ENCODE measurements at places on chromosomes 13 and 19. TPM values are rescaled to one million over a fixed set of nuclear protein-coding genes. Genes with fewer than 3 reads are reported as not detected.

The TNFAIP8L1 gene
- 4.8 TPM for total RNA-seq

GRCh38 chr13:104592127-104592526, 1525.9 kb upstream of the SLC10A2 start:
- H3K27ac ChIP-seq = no peak overlapping the region
- no peak overlapping the region for H3K4me3 ChIP-seq
- H3K4me1 ChIP-seq = no peaks in the 10 kb centered on the region
- no peaks in the 10 kb centered on the region for H3K36me3 ChIP-seq
- no peak for DNase-seq

The KIR3DL1 gene
- total RNA-seq = not detected

GRCh38 chr13:41767801-41768200, 193.1 kb downstream of the VWA8 start:
- no peak for DNase-seq
- H3K36me3 ChIP-seq = no peaks in the 10 kb centered on the region
- no peaks in the 10 kb centered on the region for H3K27me3 ChIP-seq
- H3K27ac ChIP-seq = no peak overlapping the region
- no peaks in the 10 kb centered on the region for H3K4me1 ChIP-seq

- DNase-seq = no peak
- no peak overlapping the region for H3K27ac ChIP-seq
- no peaks in the 10 kb centered on the region for H3K4me1 ChIP-seq
- no peaks in the 10 kb centered on the region for H3K27me3 ChIP-seq
Observed at GRCh38 chr13:113850722-113851479, 13.0 kb downstream of the GAS6 start.

DNA sequence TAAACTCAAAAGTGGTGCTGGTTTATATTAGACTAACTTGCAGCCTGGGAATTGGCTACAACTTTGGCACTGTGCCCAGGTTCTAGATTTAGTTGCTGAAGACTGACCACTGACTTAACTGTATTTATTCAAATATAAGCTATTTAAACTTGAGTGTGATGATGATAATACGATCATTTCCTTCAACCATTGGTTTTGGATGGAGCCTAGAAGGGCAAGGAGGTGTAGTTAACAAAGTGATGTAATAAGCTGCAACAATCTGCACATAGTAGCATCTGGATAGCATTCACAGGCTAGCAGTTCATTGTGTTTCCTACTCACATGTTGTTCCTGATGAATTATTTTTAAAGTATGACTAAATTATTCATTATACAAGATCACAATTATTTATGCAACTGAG, 55.2 kb upstream of the DACH1 start:
- DNase-seq = no peak
- H3K4me1 ChIP-seq = no peaks in the 10 kb centered on the region
- H3K36me3 ChIP-seq = no peaks in the 10 kb centered on the region
- no peak overlapping the region for H3K4me3 ChIP-seq

DNA sequence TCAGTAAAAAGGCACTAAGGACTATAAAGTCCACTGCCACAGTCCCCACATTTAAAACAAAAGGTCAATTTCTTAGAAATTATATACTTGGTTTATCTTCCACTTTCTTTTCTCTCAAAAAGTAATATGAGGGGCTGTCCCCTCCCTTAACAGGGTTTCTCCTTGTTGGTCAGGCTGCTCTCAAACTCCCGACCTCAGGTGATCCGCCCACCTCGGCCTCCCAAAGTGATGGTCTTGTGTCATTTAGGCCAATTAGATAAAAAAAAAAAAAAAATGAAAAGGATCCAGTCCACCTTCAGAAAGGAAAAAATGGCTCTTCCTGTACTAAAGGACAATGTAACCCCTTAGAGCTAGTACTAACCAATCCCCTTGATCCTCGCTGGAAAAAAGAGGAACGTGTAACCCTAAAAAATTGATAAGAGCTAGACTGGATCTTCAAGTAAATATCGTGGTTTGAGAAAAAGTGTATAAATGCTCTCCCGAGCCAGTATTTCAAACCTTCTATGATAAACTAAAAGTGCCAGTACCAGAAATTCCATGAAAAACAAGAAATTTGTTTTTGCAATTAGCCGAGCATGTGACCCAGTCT, 9.0 kb upstream of the CD70 start:
- H3K4me3 ChIP-seq = no peak overlapping the region
- no peaks in the 10 kb centered on the region for H3K4me1 ChIP-seq
- H3K36me3 ChIP-seq = no peaks in the 10 kb centered on the region
- no peaks in the 10 kb centered on the region for H3K27me3 ChIP-seq
- H3K27ac ChIP-seq = no peak overlapping the region

DNA sequence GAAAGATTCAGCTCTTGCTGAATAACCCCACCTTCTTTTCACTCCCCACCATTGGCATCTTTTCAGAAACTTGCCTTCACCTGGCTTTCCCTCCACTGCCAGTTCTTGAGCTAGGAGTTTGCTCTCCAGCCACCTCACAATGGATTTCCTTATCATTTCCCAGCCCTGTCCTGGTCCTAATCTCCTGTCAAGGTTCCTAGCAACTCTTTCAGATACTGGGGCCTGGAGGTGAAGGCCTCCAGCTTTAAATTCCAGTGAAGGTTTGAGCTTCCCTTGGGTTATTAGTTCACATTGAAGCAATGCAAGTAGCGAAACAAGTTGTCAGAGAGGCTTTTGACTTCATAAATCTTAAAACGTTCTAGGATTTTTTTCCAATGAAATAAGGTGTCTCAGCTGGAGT, 320.8 kb upstream of the MAB21L1 start:
- DNase-seq = no peak
- no peak overlapping the region for H3K27ac ChIP-seq
- no peak overlapping the region for H3K4me3 ChIP-seq
- no peaks in the 10 kb centered on the region for H3K4me1 ChIP-seq

GRCh38 chr13:28707629-28708427, 10.9 kb downstream of the SLC46A3 start:
- H3K4me1 ChIP-seq = no peaks in the 10 kb centered on the region
- DNase-seq = no peak
- no peak overlapping the region for H3K4me3 ChIP-seq
- H3K36me3 ChIP-seq = no peaks in the 10 kb centered on the region

The ZC3H4 gene
- 42.7 TPM for total RNA-seq

- no peak overlapping the region for H3K27ac ChIP-seq
- H3K4me1 ChIP-seq = no peaks in the 10 kb centered on the region
- no peaks in the 10 kb centered on the region for H3K36me3 ChIP-seq
- no peaks in the 10 kb centered on the region for H3K27me3 ChIP-seq
- no peak for DNase-seq
Observed at GRCh38 chr13:111385183-111385857, 64.9 kb downstream of the TEX29 start.

GRCh38 chr13:31437975-31438374, 238.2 kb downstream of the B3GLCT start:
- no peak overlapping the region for H3K27ac ChIP-seq
- no peaks in the 10 kb centered on the region for H3K27me3 ChIP-seq
- no peak for DNase-seq
- H3K4me3 ChIP-seq = no peak overlapping the region
- no peaks in the 10 kb centered on the region for H3K36me3 ChIP-seq

GRCh38 chr19:1295169-1296012, 9.7 kb downstream of the EFNA2 start:
- no peak overlapping the region for H3K27ac ChIP-seq
- no peak for DNase-seq
- H3K27me3 ChIP-seq = no peaks in the 10 kb centered on the region
- peaks cover 9% of the 10 kb centered on the region for H3K4me1 ChIP-seq
- no peaks in the 10 kb centered on the region for H3K36me3 ChIP-seq

GRCh38 chr19:12912571-12912970, 6.5 kb downstream of the SYCE2 start:
- no peaks in the 10 kb centered on the region for H3K27me3 ChIP-seq
- DNase-seq = no peak
- no peak overlapping the region for H3K27ac ChIP-seq
- no peaks in the 10 kb centered on the region for H3K4me1 ChIP-seq

- H3K4me3 ChIP-seq = peak overlapping the region; percentile 52
- no peak for DNase-seq
- H3K27ac ChIP-seq = no peak overlapping the region
- no peaks in the 10 kb centered on the region for H3K36me3 ChIP-seq
Observed at GRCh38 chr19:409516-410242, 732 bp upstream of the C2CD4C start.

- no peak overlapping the region for H3K4me3 ChIP-seq
- H3K4me1 ChIP-seq = no peaks in the 10 kb centered on the region
- no peaks in the 10 kb centered on the region for H3K27me3 ChIP-seq
- DNase-seq = no peak
- no peaks in the 10 kb centered on the region for H3K36me3 ChIP-seq
- no peak overlapping the region for H3K27ac ChIP-seq
Observed at GRCh38 chr13:90968166-90968904, 379.2 kb upstream of the MIR17HG start.

DNA sequence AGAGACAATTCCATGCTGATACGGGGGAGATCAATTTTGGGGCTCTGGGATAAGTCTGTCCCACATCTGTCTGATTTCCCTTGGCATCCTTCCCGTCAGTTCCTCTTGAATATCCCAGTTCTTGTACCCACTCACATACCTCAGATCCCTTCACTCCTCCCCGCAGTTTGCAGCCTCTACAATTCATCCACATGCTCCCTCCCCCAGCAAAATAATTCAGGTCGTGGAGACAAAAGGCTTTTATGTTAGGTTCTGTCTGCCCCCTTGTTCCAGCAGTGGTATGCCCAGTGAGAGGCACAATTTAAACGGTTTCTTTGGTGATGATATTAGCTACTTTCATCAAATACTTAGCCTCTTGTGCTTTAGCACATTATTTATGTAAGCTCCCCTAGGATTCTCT, 9.6 kb downstream of the RPS16 start:
- peaks cover 24% of the 10 kb centered on the region for H3K36me3 ChIP-seq
- peaks cover 51% of the 10 kb centered on the region for H3K4me1 ChIP-seq
- no peak overlapping the region for H3K4me3 ChIP-seq
- no peaks in the 10 kb centered on the region for H3K27me3 ChIP-seq
- H3K27ac ChIP-seq = peak overlapping the region; percentile 48
- peak; percentile 83 for DNase-seq

DNA sequence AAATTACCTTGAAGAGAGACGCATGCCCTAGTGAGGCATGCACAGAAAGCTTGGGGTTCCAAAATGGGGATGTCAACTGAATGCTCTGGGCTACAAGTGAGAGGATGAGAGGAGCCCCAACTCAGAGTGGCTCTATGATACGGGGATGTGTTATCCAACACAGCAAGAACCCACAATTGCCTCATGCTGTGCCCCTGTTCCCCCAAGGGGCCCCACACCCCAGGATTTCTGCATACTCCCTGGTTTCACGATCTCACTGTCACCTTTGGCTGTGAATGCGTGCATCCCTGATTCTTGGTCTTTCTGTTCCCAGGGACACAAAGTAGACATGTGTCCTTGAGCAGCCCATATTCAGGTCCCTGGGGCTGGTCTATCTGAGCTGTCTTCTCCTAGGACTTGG, 29.3 kb downstream of the WDR88 start:
- H3K27me3 ChIP-seq = no peaks in the 10 kb centered on the region
- DNase-seq = no peak
- H3K27ac ChIP-seq = no peak overlapping the region
- H3K4me1 ChIP-seq = no peaks in the 10 kb centered on the region

GRCh38 chr13:44573790-44574465, 2.2 kb downstream of the TSC22D1 start:
- DNase-seq = no peak
- H3K4me3 ChIP-seq = no peak overlapping the region

The RHPN2 gene
- 227 TPM for total RNA-seq

GRCh38 chr13:112244495-112245177, 131.5 kb upstream of the SPACA7 start:
- H3K4me3 ChIP-seq = no peak overlapping the region
- H3K27ac ChIP-seq = no peak overlapping the region
- H3K27me3 ChIP-seq = no peaks in the 10 kb centered on the region
- no peak for DNase-seq
- H3K36me3 ChIP-seq = no peaks in the 10 kb centered on the region
- no peaks in the 10 kb centered on the region for H3K4me1 ChIP-seq

- H3K4me1 ChIP-seq = no peaks in the 10 kb centered on the region
- no peak for DNase-seq
- no peaks in the 10 kb centered on the region for H3K27me3 ChIP-seq
- no peak within 1 kb of the TSS for H3K27ac ChIP-seq
- H3K36me3 ChIP-seq = no peaks in the 10 kb centered on the region
- peak within 1 kb of the TSS; percentile 32 for H3K4me3 ChIP-seq
Observed at GRCh38 chr19:18790566-18791314, at the start of gene COMP. Gene COMP, minus strand, starts transcription at chr19:18791305. Its CDS starts 36 bp downstream, at chr19:18791269.

DNA sequence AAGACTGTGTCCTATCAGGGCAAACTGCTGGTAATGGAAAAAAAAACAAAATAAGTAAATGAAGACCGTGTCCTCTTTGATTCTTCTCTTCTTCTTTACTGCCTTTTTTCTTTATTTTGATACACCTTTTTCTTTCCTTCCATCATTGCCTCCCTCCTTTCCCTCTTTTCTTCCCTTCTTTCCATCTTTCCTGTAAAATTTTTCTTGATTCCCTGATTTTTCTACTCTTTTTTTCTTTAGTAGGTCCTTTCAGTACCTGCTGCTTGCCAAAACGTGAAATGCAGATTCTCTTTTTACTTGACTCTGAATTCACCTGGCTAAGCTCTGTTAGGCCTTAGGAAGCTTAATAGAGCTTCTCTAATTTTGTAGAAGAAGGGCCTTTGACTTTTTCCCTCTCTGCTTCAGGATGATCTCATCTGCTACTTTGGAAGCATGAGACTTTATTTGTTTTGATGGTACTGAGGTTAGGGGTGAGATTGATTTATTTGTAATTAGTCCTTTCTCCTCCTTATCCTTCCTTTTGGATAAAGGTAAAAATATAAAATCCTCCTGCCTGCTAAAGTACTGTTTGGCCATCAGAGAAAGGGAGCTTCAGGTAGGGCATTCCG, 19.2 kb downstream of the LSM14A start:
- peaks cover 10% of the 10 kb centered on the region for H3K36me3 ChIP-seq
- H3K4me3 ChIP-seq = no peak overlapping the region
- peaks cover 14% of the 10 kb centered on the region for H3K4me1 ChIP-seq
- no peak for DNase-seq

- peaks cover 39% of the 10 kb centered on the region for H3K36me3 ChIP-seq
- no peak overlapping the region for H3K4me3 ChIP-seq
- H3K27me3 ChIP-seq = no peaks in the 10 kb centered on the region
- H3K4me1 ChIP-seq = peaks cover 34% of the 10 kb centered on the region
Observed at GRCh38 chr19:40232479-40232878, 6.0 kb upstream of the CCNP start.

DNA sequence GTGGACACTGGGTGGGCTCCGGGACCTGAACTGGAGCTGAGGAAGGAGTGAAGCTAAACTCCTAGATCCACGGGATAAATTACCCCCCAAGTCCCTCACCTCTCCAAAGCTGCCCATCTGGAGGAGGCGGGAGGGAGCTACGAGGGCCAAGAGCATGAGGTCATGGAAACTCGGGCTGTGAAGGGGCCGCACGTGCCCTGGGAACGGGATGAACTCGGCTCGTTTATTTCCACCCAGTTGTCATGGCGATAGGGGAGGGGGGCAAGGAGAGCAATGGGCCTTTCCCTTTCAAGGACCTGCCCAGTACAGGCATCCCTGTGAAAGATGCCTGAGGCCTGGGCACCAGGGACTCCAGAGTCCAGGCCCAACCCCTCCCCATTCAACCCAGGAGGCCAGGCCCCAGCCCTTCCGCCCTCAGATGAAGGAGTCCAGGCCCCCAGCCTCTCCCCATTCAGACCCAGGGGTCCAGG, 3.8 kb downstream of the PPP1R12C start:
- H3K4me3 ChIP-seq = no peak overlapping the region
- no peak for DNase-seq
- peaks cover 34% of the 10 kb centered on the region for H3K4me1 ChIP-seq
- no peaks in the 10 kb centered on the region for H3K36me3 ChIP-seq

The DPP9 gene
- total RNA-seq = 108 TPM

The ACER1 gene
- not detected for total RNA-seq

- no peaks in the 10 kb centered on the region for H3K36me3 ChIP-seq
- H3K27me3 ChIP-seq = peaks cover 19% of the 10 kb centered on the region
- peak within 1 kb of the TSS; percentile 23 for H3K4me3 ChIP-seq
- DNase-seq = no peak
- H3K27ac ChIP-seq = no peak within 1 kb of the TSS
- no peaks in the 10 kb centered on the region for H3K4me1 ChIP-seq
Observed at GRCh38 chr13:26759907-26760831, at the start of gene GPR12. Gene GPR12, minus strand, starts transcription at chr13:26760786. Its CDS starts 959 bp downstream, at chr13:26759827.

Measured in Panc1 (cell line).